ENCODE measurements at places on chromosomes 7 and 10.
A peak's percentile ranks its signal among the peaks of the same experiment; 100 is the strongest.

DNA sequence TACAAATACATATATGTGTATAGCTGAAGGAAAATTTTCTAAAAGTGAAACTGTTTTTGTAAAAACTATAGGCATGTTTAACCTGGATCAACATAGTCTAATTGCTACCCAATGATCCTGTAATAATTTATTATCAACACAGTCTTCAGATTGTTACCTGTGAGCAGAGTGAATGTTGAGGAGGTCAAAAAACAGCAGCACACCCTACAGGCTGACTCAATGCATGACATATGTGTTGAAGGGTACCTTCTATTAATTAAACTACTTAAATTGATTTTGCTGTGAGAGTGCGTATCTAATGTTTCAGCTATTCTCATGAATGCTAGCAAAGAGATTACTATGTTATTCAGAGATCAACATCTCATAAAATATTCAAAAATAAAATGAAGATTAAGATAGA, 411.4 kb downstream of the TNS3 start:
- no peak for DNase-seq

DNA sequence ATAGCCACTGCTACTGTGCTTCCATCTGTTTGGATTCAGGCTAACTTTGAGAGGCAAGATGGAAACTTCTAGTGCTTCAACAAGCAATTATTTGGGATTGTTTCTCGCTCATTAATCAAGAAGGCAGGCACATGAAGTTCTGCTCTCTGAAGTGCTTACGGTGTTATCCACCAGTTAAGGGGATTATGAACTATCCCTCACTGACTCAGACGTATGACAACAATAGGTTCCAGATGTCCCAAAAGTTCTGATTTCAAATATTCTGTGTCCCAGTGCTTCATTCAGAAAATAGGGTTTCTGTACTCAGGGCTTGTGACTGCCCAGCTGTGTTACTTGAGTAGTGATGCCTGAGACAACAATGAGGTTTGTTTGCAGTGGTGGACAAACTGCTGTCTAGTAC, 81.0 kb downstream of the HACD1 start:
- DNase-seq: no peak

DNA sequence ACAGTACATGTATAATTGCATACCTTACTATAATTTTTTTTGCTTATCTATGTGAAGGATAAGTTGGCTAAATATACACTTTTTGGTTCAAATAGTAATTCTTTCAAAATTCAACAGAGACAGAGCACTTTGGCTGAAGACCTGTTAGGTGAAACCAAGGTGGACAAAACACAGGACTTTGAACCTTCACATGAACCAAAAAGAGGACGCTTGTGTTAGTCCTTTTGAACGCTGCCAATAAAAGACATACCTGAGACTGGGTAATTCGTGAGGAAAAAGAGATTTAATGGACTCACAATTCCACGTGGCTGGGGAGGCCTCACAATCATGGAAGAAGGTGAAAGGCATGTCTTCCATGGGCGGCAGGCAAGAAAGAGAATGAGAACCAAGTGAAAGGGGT, 4.7 kb upstream of the AGMO start:
- DNase-seq: no peak

- no peak for DNase-seq
Measured at GRCh38 chr10:121974019-121974534, 940 bp downstream of the NSMCE4A start.

DNA sequence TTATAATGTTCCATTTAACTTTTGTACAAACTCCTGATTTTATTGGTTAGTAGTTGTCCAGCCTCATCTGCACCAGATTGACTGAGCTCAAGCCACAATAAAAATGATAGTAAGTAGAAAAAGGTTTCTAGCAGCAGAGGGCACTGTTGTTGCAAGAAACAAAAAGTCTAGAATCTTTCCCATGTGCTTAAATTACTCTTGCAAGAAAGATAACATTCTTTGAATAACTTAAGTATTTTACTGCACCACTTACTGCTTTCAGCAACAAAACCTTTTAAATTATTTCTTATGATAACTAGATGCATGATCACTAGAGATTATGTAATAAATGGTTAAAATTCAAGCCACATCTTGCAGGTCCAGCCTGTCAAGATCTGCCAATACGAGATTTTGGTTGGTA, 27.0 kb downstream of the LMOD2 start:
- no peak for DNase-seq

- no peak for DNase-seq
Measured at GRCh38 chr7:115682507-115682906, 348.1 kb downstream of the TFEC start.

- DNase-seq: no peak
Measured at GRCh38 chr10:93816123-93816747, 58.5 kb downstream of the LGI1 start.

- DNase-seq: no peak
Measured at GRCh38 chr7:47866120-47866519, 82.1 kb downstream of the PKD1L1 start.

- DNase-seq: no peak
Measured at GRCh38 chr10:110209926-110210673, 2.7 kb downstream of the MXI1 start.

DNA sequence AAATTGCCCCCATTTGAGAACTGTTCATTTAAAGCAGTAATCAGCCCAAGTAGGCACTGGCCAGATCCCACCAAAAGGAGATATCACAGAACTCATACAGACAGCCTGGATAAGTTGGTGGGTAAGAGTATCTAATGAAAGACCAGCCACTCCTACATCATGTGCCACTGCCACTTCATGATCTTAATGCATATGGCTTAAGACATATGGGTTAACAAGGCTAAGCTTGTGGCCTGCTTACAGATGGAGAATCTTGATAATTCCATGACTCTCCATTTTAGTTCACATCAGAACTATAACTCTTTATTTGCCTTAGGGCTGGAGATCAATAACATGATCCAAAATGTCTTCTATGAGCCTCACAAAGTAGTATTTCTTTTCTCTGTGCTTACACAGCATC, 6.8 kb upstream of the IFIT1B start:
- DNase-seq: no peak

GRCh38 chr10:76185471-76186301, 754.3 kb downstream of the LRMDA start:
- no peak for DNase-seq

DNA sequence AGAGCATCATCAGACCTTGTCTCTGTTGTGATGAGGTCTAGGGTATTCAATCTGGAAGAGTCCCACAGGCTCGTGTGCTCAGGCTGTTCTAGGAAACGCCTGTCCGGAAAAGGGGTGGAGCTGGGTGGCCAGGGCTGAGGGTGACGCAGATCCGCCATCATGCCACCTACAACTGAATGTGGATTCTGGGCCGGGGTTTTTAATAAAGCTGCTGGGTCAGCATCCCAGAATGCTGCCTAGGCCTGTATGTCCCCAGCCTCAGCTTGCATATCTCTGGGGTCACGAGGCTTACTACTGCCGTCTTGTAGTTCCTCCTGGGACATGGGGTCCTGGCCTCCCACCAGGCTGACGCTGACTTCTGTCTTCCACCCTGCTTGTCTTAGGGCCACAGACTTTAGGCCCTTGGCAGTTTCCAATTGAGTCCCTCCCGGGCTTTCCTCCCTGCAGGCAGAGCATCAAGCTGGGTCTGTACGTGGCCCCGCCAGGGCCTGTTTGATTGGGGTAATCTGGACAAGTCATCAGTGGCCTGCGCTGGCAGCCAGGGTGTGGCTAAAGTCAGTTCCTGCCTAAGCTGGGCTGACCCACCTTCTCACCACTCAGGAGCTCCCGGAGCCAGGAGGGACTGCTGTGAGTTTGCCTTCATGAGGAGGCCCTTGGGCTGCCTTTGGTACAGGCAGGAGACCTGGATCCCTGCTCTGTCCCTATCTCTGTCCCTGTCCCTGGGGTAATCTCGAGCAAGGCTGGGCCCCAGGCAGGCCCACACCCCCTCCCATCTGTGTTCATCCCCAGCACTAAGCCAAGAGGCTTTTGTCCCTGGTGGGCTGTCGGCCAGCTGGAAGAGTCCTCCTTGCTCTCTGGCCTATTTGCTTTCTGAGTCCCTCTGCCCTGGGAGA, 79.9 kb downstream of the ZMIZ1 start:
- no peak for DNase-seq

DNA sequence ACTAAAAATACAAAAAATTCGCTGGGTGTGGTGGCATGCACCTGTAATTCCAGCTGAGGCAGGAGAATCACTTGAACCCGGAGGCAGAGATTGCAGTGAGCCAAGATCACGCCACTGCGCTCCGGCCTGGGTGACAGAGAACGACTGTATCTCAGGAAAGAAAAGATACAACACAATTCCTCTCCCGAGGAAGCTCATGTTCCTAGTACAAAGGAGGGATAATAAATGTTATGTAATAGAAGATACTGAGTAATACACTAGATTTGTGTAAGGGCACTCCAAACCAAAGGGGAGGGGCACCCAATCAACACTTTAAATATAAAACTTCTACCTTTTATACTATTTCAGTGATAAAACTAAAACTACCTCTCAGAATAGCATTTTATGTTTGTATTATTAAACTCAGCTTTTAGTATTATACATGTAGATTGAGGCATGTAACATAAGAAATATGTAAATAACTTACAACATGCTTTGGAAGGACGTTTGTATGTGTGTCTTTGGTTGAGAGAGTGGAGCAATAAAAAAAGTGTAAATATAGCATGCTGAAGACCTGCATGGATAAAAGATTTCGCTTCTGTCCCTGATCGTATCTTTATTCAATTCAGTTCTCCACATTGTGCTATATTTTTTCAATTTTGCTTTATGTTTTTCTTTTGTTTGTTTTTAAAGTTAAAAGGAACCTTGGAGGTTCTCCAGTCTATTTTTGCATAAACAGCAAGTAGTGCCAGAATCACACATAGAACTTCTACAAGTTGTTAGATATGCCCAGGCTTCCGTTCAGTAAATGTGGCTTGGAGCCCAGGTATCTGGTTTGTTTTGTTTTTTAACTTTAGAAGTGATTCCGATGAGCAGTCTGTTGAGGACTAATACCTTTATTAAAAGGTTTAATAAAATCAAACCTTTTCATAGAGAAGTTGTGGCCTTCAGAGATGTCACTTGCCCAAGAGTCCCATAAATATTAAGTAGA, 71.9 kb downstream of the WAC start:
- DNase-seq: no peak

GRCh38 chr7:32516551-32517100, 21.3 kb downstream of the AVL9 start:
- DNase-seq: no peak

DNA sequence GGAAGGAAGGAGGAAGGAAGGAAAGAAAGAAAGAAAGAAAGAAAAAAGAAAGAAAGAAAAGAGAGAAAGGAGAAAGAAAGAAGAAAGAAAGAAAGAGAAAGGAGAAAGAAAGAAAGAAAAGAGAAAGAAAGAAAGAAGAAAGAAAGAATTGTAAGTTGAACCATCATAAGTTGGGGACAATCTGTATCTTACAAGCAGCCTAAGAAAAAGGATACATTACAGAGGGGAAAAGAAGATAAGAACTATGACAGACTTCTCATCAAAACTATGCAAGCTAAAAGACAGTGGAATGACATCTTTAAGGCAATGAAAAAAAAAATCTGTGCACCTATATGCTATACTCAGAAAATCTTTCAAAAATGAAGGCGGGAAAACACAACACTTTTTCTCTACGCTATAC, 50.3 kb upstream of the SP4 start:
- no peak for DNase-seq

DNA sequence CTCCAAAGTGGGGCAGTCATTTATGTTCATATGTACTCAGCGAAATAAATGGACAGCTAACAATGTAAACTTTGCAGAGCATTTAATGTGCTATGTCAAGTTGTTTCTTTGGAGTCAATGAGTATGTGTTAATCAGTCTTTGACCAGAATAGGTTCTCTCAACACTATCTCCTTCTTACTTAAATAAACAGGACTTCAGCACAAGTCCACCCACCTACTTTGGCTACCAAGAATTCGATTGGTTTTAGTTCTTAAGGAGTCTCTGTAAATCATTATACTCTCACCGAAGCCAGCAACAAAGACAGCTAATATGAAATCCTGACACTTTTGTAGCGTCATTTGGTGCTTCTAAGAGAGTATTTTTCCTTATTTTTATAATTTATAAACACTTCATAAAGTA, 6.9 kb downstream of the WEE2 start:
- DNase-seq: no peak

DNA sequence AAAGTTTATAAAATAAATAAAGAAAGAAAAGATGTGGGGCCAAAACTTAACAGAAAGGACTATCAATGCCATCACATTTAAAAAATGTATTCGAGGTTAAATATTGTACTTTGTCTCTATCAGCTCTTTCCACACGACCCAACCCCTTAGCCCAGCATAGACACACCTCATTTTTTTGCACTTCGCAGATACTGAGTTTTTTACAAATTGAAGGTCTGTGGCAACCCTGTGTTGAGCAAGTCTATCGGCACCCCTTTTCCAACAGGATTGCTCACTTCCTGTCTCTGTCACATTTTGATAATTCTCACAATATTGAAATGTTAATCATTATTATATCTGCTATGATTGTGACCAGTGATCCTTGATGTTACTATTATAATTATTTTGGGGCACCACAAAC, 151.6 kb upstream of the TBX20 start:
- DNase-seq: no peak

GRCh38 chr7:76260171-76260703, 42.2 kb upstream of the HSPB1 start:
- DNase-seq: peak; percentile 14

- DNase-seq: no peak
Measured at GRCh38 chr7:1800902-1801301, 130.8 kb downstream of the ELFN1 start.

- no peak for DNase-seq
Measured at GRCh38 chr10:5976512-5977470, 552 bp downstream of the IL15RA start.

DNA sequence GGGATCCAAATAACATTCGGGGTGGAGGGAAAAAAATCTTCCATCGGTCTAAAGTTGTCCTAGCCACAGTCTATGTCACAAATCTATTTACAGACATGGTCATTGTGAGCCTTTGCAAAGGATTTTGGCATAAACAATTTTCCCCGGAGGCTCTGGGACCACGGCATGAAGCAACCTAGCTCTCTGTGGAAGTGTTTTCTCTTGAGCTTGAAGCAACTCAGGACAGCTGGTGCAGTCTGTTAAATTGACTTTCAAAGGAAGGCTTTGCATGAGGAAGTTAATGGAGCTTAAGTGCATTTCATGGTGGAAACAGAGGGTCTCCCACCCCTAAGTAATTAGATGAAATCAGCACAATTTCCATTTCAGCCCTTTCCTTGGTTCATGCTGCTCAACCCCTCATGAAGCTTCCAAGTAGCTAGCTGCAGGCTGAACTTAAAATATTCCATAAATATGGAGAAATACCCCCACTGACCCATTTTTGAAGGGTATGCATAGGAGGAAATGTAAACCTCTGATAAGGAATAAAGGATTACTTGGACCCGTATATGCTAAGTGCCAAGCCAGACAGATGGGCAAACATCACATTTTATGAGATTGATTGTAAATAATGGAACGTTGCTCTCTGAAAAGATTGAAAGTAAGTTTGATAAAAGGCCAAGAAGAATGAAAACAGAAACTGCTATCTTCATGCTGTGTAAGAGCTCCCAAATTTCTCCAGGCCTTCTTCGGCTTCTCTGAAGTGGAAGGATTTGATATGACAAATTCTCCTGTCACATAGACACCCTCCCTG, 39.9 kb downstream of the CCDC3 start:
- DNase-seq: no peak

All from stimulated activated CD8-positive, alpha-beta memory T cell treated with anti-CD3 and anti-CD28 coated beads, Interleukin-15, amount 100 ng/mL, for 1 hour (primary cell).